ENCODE measurements at places on chromosomes 16 and 17.
A peak's percentile ranks its signal among the peaks of the same experiment; 100 is the strongest.

DNA sequence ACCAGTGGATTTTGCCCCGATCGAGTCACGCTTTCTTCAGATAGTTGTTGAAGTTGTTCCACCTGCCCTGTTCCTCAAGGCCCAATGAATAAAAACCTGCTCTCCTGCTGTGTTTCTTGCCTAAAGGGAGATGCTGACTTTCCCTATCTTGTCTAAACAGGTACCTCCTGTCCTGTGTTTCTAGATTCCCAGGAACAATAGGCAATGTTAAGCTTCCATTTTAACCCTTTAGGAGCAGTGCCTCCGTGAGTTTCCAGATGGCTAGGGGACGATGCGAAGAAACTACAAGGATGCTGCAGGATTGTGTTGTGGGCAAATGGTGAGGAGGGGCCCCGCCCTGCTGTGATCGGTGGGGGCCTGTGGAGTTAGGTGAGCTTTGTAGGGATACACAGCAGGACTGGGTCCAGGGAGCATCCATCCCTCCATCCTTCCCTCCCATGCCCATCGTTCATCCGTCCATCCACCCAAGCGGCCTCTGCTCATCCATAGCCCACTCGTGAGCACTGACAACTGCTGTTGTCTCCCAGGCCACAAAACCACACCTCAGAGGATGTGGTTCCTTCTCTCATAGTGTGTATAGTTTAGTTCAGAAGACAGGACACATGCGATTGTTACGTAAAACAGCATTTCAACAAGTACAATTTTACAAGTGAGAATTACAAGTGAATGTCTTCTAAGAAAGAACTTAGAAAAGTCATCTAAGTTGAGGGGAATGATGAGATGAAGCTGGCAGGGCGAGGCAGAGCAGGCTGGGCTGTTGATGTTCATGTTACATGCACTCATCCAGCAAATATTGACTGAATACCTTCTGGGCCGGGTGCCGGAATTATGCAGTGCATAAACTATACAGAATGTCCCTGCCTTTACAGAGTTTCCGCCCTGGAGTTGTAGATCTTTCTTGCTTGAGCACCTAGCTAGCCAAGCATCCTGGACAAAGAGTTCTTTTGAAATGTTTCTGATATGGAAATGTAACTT is 5.2 kb downstream of the ARSG start:
- no peak for DNase-seq

- no peak for DNase-seq
Measured at GRCh38 chr17:64683796-64684195, 21.7 kb upstream of the SMURF2 start.

DNA sequence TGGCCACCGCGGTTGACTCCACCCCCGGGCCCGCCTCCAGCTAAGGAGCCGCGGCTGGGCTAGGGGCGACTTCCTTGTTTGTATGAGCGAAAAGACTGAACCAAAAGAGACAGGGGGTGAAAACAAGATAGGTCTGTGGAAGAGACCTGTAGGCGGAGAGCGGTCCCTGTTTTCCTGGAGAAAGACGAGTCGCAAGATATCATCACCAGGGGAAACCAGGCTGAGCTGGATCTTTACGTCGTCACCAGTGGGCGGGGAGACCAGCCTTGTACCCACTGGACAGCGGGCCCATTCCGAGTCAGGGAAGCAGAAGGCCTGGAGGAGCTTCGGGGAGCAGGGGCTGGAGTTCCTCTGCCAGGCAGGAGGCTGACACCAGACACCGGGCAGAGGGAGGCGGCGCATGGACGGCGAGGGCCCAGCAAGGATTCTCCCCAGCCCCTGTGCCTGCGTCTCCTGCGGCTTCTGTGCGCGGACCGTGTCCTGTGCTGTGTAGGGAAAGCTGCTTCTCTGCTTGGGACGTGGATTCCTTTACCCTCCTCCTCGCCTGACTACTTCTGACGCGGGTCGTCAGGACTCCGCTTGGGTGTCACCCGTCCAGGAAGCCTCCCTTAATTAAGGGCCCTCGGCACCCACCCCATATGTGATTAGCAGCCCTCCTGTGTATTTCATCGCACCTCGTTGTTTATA is 10.3 kb upstream of the ARL4D start:
- DNase-seq, result peak; percentile 85

GRCh38 chr17:62906881-62907280 is 59.2 kb upstream of the TANC2 start:
- DNase-seq, result no peak

DNA sequence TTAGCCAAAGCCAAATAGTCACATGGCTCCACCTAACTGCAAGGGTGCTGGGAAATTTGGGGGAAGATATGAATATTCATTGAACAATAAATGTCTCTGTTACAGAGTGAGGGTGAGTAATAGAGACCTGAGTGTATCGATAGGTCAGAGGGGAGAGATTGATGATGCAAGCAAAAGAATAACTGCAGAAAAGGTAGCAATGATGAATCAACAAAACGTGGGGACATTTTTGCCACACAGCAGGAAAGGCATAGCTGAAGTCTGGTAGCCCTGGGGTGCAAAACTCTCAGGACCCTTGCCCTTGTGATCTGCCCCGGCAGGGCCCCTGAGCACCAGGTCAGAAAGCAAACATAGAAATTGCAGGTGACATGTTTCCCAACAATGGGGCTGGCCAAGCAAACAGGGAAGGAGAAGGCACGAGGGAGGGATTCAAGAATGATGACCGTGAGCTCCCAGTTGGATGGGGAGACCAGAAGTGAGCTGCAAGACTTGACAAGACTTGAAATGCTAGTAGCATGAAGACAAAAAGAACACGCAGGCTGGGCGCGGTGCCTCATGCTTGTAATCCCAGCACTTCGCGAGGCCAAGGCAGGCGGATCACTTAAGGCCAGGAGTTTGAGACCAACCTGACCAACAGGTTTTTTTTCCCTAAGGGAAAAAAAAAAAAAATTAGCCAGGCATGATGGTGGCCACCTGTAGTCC is 12.7 kb upstream of the HERPUD1 start:
- no peak for DNase-seq
